ENCODE measurements at places on chromosomes 11 and 22.

GRCh38 chr11:69000831-69001242 lies 12.2 kb downstream of the MRGPRF start:
- DNase-seq: peak; percentile 39

DNA sequence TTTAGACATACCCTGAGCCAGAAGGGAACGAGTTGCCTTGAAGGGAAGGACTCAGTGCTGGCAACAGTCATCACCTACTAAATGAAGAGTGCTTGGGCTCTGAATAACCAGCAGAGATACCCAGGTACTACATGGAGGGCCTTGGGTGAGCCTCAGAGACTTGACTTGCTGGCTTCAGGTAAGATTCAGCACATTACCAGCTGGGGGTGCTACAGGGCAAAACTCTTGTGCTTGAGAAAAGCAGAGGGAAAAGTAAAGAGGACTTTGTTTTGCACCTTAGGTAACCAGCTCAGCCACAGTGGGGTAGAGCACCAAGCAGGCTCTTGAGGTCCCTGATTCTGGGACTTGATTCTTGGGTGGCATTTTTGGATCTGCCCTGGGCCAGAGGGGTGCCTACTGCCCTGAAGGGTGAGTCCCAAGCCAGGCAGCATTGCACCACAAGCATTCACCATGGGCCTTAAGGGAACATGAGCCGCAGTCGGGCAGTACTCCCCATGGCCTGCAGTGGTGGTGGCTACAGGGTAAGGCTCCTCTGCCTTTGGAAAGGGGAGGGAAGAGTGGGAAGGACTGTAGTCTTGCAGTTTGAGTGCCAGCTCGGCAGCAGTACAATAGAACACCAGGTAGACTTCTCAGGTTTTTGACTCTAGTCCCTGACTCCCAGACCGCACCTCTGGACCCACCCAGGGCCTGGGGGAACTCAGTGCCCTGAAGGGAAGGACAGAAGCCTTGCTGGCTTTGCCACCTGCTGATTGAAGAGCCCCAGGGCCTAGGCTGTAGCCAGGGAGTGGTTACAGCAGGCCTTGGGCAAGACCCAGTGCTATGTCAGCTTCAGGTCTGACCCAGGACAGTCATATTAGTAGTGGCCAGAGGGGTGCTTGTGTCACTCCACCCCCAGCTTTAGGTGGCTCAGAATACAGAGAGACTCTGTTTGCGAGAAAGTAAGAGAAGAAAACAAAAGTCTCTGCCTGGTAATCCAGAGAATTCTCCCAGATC lies 22.7 kb upstream of the PLEKHA7 start:
- no peak for DNase-seq

- DNase-seq: no peak
Observed at GRCh38 chr22:38906052-38906451, 34.0 kb upstream of the CBX6 start.

DNA sequence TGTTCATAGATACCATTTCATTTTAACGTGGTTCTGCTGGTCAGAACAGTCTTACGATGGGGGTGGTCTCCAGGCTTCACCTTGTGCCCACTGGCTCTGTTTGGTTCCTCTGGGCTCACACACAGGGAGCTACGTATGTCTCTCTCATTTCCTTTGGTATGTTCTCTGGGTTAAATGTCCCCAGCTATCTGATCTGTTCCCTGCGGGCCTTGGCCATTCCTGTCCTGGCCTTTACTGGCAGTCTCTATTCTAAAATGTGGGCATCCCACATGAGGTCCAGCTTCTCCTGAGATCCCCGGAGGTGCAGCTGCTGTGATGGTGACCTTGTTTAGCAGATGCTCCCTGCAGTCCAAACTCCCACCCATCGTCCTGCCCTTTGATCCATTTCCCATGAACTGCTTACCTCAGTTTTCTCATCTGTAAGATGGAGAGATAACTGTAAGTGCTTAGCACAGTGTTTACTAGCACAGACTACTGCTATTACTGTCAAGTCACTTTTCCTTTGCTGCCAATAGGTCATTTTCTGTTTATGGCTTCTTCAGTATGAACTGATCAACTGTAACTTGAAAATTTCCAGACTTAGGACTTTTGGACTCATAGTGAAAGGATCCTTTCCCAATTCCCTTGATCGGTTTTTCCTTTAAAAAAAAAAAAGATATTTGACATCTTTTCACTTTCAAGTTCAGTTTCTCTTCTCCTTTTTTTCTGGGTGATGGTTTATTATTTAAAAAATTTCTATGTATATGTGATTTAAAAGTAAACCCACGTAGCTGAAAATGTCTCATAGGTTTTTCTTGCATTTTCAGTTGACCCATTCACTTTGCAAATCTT lies 92.9 kb downstream of the PTPRJ start:
- no peak for DNase-seq

- DNase-seq: no peak
Observed at GRCh38 chr11:120931057-120931779, 92.7 kb upstream of the TBCEL start.

GRCh38 chr11:13269775-13270174 lies 7.8 kb upstream of the BMAL1 start:
- no peak for DNase-seq

- no peak for DNase-seq
Observed at GRCh38 chr22:23102776-23103175, 32.5 kb downstream of the GNAZ start.

DNA sequence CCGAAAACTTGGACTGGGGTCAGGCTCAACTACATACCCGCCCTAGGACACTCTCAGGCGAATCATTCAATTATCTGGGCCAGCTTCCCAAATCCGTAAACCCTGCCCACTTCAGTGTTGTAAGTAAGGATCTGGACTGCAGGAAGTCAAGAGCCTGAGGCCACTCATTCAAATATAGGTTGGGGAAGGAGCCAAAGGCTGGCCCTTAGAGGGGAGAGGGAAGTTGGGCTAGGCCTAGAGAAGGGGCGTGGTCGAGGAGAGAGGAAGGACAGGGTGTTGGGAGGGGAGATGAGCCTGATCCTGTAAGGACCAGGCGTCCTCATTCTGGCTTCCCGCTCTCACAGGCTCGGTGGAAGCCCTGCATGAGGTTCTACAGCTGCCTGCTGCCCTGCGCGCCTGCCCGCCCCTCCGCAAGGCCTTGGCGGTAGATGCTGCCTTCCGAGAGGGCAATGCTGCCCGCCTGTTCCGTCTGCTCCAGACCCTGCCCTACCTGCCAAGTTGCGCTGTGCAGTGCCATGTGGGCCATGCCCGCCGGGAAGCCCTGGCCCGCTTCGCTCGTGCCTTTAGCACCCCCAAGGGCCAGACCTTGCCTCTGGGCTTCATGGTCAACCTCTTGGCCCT lies 3.0 kb downstream of the SAC3D1 start:
- DNase-seq: no peak

DNA sequence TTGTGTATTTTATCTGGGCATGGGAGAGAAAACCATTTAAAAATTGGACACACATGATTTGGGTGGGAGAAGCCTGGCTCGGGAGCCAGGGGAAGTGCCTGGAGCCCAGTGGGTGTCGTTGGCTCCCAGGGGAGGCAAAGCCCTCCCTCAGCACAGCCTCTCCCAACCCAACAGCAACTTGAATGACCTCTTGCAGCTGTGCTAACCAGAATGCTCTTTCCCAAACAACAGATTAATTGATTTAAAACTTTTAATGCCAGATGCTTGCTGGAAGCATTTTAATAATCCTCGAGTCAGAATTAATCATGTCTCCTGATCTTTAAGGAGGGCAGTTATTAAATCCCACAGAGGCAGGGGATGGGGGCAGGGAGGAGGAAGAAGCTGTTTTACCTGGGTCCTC lies 401.6 kb downstream of the BUD13 start:
- no peak for DNase-seq

GRCh38 chr11:113248702-113249490 lies 65.5 kb upstream of the TTC12 start:
- no peak for DNase-seq

- DNase-seq: no peak
Observed at GRCh38 chr22:35824256-35824655, 106.6 kb downstream of the APOL5 start.

DNA sequence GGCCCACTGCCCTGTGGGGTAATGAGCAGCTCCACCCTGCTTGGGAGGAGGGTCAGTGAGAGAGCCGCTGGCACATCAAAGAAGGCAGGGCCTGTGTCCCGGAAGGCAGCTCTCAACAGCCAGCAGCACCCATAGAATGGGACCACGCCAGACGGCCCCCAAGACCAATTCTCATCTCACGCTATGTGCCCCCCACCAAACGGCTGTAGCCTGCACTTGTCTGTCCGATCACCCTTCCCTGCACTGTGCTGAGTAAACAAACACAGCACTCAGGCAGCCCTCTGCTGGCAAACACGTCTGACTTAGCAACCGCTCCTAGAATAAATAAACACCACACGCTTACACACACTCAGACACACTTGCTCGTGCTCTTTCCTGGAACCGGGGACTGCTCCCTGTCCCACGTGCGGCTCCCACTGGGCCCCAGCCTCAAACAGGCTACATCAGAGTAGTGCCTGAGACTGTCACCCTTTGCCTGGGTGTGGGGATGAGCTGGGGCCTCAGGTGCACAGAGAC lies 53.2 kb upstream of the CDON start:
- DNase-seq: no peak

- DNase-seq: no peak
Observed at GRCh38 chr11:83061883-83062282, 9.8 kb downstream of the RAB30 start.

- peak; percentile 57 for DNase-seq
Observed at GRCh38 chr11:120208001-120208441, 2.8 kb upstream of the OAF start.

GRCh38 chr11:131663405-131664200 lies 293.2 kb downstream of the NTM start:
- no peak for DNase-seq

DNA sequence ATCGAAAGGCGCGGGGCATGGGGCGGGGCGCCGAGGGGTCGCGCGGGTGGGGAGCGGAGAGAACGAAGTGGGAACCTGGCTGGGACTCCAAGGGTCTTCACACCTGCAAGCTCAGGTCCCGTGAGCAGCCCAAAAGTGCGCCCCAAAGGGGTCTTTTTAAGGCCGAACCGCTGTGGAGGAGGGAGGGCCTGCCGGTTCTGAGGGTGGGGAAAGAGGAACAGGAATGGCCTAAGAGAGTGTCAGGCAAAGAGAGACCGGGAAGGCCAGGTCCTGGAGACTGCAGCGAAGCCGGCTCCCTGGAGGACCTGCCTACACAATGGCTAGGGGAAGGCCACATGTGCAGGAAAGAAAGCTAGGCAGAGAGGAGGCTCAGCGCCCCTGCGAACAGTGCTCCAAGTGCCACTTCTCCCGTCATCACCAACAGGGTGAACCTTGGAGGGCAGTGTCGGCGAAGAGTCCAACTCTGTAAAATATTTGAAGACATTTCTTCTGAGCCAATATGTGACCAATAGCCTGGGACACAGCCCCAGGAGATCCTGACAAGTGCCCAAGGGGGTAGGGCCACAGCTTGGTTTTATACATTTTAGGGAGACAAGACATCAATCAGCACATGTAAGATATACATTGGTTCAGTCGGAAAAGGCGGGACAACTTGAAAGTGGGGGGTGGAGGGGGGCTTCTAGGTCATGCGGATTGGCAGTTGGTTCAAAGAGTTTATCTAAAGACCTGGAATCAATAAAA lies 710 bp upstream of the DGCR2 start:
- DNase-seq: peak; percentile 16

DNA sequence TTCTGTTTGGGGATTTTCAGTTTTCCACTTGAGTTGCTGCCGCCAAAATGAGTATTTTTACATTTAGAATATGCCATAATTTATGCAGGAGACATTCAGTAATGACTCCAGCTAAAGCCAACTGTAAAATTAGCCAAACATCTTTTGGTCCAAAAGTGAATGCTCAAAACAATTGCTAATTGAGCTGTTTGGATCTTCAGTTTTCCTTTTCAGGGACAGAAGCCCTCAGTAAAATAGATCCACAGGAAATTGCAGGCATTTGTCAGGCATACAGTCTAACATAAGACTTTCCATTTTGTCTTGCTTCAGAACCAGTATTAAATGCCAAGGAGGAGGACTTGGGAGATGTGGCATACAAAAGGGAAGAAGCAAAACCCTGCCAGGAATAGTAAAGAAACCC lies 524.8 kb upstream of the API5 start:
- no peak for DNase-seq

DNA sequence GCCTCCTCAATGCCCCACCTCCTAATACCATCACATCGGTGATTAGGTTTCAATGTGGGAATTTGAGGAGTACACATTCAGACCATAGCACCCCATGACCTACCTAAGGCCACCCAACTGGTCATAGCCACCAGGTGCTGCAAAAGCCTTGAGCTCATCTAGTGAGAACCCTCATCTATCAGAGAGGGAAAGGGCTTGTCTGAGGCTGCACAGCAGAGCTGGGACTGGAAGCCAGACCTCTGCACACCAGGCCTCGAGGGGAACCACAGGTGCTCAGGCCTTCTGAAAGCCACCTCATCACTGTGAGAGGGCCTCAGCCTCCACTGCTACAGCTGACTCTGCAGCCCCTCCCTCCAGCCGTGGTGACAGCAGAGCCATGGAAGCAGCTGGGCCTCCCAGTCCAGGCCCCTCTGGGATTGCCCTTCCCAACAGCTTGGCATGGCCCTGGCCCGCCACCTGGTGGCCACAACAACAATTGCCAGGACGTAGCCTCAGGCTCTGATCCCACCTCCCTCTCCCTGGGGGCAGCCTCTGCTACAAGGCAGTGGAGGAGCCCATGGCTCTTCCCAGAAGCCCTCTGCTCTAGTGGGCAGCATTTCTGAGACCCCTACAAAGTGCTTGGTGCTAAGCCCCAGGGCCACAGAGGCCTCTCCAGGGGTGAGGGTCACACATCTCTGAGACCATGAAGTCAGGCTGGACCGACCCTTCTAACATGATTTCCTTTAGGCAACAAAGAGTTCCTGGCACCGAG lies 41.0 kb upstream of the PRDM11 start:
- peak; percentile 77 for DNase-seq

GRCh38 chr11:104731890-104732289 lies 166.4 kb downstream of the CASP12 start:
- no peak for DNase-seq

DNA sequence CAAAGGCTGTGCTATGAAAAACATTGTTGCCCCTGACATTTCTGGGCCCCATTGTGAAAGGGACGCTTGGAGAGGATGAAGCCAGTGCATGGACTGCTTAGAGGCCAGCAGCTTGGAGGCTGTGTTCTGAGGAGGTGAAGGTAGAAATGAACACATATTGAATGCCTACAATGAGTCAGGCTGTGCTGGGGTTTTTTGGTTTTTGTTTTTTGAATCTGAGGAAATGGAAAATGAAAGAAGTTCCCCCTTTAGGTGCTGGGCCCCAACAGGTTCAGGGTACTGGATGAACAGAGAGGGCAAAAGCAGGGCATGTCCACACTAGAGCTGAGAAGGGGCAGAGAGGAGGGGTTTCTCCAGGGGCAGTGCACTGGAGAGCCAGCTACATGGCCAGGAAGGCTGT lies 166.1 kb upstream of the API5 start:
- no peak for DNase-seq

DNA sequence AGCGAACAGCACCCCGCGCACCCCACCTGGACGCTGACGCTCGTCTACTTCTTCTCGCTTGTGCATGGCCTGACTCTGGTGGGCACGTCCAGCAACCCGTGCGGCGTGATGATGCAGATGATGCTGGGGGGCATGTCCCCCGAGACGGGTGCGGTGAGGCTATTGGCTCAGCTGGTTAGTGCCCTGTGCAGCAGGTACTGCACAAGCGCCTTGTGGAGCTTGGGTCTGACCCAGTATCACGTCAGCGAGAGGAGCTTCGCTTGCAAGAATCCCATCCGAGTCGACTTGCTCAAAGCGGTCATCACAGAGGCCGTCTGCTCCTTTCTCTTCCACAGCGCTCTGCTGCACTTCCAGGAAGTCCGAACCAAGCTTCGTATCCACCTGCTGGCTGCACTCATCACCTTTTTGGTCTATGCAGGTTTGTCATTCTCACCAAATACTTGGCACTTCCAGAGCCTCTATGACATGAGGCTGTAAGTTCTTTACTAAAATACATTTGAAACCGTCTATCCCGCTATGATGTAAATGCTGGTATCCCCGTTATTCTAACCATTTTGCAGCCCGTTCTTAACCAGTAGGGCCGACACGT lies 535 bp downstream of the AQP11 start:
- DNase-seq: no peak

All from kidney capillary endothelial cell (primary cell).